ENCODE measurements at places on chromosomes 2 and 18.
A peak's percentile ranks its signal among the peaks of the same experiment; 100 is the strongest.

DNA sequence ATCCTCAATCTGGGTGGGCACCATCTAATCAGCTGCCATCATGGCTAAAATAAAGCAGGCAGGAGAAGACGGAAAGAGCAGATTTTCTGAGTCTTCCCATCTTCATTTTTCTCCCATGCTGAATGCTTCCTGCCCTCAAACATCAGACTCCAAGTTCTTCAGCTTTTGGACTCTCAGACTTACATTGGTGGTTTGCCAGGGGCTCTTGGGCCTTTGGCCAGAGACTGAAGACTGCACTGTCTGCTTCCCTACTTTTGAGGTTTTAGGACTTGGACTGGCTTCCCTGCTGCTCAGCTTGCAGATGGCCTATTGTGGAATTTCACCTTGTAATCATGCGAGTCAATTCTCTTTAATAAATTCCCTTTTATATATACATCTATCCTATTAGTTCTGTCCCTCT lies 36.6 kb downstream of the DIPK1C start:
- no peak for ATAC-seq

GRCh38 chr2:177334940-177335543 lies 57.5 kb upstream of the AGPS start:
- ATAC-seq = peak; percentile 76

DNA sequence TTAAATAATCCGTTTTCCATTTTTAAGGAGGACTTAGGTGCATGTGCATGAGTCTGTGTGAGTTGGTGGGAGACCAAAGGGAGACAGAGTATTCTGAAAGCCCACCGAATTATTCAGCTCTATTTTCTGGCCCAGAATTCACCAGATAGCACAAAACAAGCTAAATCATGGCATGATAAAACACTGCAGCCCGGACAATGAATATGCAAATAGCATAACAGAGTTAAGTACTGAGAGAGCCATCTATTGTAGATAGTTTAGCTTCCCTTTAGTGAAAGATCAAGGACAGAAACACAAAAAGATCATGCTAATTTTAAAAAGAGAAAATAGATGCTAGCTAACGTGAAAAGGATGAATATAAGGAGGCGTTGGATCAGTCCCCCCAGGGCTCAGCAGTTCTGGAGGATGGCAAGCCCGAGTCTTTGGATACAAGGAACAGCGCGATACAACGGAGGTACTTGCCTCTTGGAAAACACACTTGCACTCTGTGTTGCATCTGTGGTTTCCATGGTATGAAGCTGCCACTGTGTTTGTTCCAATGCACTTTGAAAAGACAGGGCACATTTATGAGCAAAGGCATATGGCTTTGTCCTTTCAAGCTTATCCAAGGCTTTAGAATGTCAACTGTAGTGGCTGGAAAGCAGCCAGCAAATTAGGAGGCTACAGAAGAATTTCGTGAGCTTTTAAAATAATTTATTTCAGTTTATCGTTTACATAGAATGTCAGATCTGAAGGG lies 119.9 kb downstream of the LYPD1 start:
- ATAC-seq = peak; percentile 67

- no peak for ATAC-seq
Measured at GRCh38 chr2:238102865-238103264, 2.7 kb downstream of the ESPNL start.

GRCh38 chr2:10406016-10406415 lies 42.1 kb downstream of the ODC1 start:
- peak; percentile 3 for ATAC-seq

- ATAC-seq = peak; percentile 97
Measured at GRCh38 chr2:68709421-68709911, 25.1 kb upstream of the ARHGAP25 start.

- peak; percentile 47 for ATAC-seq
Measured at GRCh38 chr2:196170213-196170605, 1.2 kb downstream of the STK17B start.

GRCh38 chr2:143649226-143649740 lies 520.1 kb downstream of the ARHGAP15 start:
- no peak for ATAC-seq

Measured in SK-N-SH treated with all-trans-retinoic acid at 6 μM for 48 hours (cell line).